ENCODE measurements at places on chromosomes 7 and 10. TPM values are rescaled to one million over a fixed set of nuclear protein-coding genes. Genes with fewer than 3 reads are reported as not detected.

SH2D4B gene
- total RNA-seq: 0.52 TPM

PLEKHS1 gene
- 0.29 TPM for total RNA-seq

- H3K27ac ChIP-seq: no peak overlapping the region
- no peaks in the 10 kb centered on the region for H3K27me3 ChIP-seq
- no peak overlapping the region for H3K4me3 ChIP-seq
- no peaks in the 10 kb centered on the region for H3K36me3 ChIP-seq
- DNase-seq: no peak
Measured at GRCh38 chr7:52209614-52210013, 825.8 kb upstream of the POM121L12 start.

DNA sequence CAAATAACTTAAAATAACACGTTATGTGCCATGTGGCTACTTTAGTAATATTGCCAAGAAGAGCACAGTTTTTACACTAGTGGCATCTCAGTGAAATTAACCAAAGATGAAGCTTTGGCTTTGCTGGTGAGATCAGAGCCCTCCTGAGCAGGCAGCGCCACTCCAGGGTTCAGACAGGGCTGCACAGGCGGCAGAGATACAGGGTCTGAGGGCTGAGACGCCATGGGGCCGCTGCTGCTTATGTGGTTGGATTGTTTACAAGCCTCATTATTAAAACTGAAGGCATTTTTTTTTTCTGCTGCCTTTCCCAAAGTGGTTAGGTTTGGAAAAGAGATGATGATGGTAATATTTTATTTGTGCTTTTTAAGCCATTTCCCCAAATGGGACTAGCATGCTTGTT, 68.8 kb upstream of the DNAJB6 start:
- no peaks in the 10 kb centered on the region for H3K36me3 ChIP-seq
- no peak overlapping the region for H3K27ac ChIP-seq
- no peak for DNase-seq
- no peaks in the 10 kb centered on the region for H3K4me1 ChIP-seq
- no peak overlapping the region for H3K4me3 ChIP-seq

- H3K27ac ChIP-seq: no peak overlapping the region
- no peaks in the 10 kb centered on the region for H3K4me1 ChIP-seq
- no peak overlapping the region for H3K4me3 ChIP-seq
- DNase-seq: no peak
- H3K36me3 ChIP-seq: no peaks in the 10 kb centered on the region
Measured at GRCh38 chr7:95397381-95397780, 1.2 kb upstream of the PON3 start.

- H3K36me3 ChIP-seq: no peaks in the 10 kb centered on the region
- no peak overlapping the region for H3K27ac ChIP-seq
- H3K27me3 ChIP-seq: no peaks in the 10 kb centered on the region
Measured at GRCh38 chr7:86411814-86412213, 231.9 kb upstream of the GRM3 start.

WIPF3 gene
- 2.4 TPM for total RNA-seq

DNA sequence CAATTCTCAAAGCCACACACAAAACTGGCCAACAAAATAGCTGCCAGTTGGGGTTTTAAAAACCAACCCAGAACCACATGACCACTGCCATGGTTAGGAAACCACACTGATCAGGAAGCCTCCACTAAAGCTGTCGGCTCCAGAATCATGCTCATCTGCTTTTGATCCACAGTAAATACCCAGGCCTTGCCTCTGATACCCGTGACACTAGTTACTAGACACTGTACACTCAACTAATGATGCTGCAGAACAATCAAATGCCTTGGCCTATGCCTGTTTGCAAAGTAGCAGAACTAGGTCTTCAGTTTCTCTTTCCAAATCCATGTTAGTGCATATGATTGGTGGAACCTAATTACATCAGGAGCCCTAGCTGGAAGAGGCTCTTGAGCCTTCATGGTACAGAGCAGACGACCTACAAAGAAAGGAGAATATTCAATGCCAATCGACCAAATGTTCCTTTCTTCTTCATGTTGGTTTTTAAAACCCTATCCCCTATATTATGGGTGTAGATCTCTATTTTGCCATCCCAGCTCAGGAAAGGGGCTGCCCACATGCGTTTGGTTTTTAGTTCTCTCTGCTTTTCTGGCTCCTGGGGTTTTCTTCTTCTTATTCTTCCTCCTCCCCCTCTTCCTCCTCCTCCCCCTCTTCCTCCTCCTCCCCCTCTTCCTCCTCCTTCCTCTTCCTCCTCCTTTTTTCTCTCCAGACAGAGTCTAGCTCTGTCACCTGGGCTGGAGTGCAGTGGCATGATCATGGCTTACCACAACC, 76.6 kb downstream of the CNNM2 start:
- peaks cover 2% of the 10 kb centered on the region for H3K4me1 ChIP-seq
- no peak overlapping the region for H3K4me3 ChIP-seq
- H3K27me3 ChIP-seq: no peaks in the 10 kb centered on the region
- no peak for DNase-seq
- H3K36me3 ChIP-seq: no peaks in the 10 kb centered on the region

ELAPOR2 gene
- 23.7 TPM for total RNA-seq

DNA sequence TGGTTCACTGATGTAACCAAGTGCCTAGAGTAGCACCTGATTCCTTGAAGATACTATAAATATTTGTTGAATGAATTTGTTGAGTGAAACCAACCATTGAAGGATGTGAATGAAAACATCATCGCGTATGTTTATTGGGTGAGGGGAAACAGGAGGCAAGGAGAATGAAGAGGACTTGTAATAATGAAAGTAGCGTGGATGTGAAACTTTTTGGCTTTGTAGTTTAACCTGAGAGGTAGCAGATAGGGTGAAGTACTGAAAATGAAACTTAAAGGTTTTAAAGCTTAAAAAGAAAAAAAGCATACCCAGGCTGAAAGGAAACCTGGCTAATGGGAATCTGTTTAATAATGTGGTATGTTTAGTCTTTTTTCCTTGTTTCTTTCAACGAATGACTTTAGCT, 5.2 kb downstream of the CCNY start:
- H3K27ac ChIP-seq: no peak overlapping the region
- H3K36me3 ChIP-seq: no peaks in the 10 kb centered on the region
- no peaks in the 10 kb centered on the region for H3K27me3 ChIP-seq
- no peaks in the 10 kb centered on the region for H3K4me1 ChIP-seq

UCN3 gene
- total RNA-seq: not detected

SCART1 gene
- total RNA-seq: 7.3 TPM

GRCh38 chr7:99839287-99840021, 11.6 kb downstream of the CYP3A43 start:
- no peak overlapping the region for H3K4me3 ChIP-seq
- H3K27ac ChIP-seq: no peak overlapping the region
- no peaks in the 10 kb centered on the region for H3K4me1 ChIP-seq
- H3K27me3 ChIP-seq: no peaks in the 10 kb centered on the region
- H3K36me3 ChIP-seq: no peaks in the 10 kb centered on the region

DNA sequence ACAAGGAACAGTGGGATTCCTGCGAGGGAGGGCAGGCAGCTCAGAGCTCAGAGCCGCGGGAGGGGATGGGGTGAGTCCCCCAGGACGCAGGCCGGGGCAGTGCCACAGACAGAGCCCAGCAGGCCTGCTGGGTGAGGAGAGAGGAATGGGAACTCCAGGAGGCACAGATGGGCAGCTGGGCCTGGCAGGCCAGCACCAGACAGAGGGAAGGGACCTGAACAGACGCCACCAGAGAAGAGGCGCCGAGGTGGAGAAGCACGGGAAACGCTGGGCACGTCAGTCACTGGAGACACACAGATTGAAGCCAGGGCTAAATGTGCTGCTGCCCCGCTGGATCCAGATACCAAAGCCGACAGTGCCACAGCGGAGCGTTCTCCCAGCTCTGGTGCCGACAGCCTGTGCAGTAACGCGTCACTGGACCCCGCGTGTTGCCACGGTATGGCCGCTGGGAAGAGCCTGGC, 225.8 kb downstream of the MAD1L1 start:
- no peaks in the 10 kb centered on the region for H3K4me1 ChIP-seq
- H3K27me3 ChIP-seq: no peaks in the 10 kb centered on the region
- peak; percentile 69 for DNase-seq
- no peak overlapping the region for H3K27ac ChIP-seq
- no peak overlapping the region for H3K4me3 ChIP-seq

DNA sequence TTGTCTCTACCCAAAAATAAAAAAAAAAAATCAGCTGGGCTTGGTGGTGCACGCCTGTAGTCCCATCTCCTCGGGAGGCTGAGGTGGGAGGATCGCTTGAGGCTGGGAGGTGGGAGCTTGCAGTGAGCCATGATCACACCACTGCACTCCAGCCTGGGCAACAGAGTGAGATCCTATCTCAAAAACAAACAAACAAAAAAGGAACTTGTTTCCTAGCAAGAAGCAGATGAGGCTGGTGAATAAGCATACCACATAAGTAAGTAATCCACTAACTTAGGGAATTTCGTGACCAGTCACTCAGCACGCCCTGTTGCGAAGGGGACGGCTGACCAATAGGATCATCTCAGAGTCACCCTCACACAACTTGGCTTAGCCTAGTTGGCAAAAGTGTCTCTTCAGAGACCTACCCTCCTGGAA, 64.6 kb downstream of the CUX1 start:
- no peaks in the 10 kb centered on the region for H3K36me3 ChIP-seq
- H3K4me3 ChIP-seq: no peak overlapping the region
- no peaks in the 10 kb centered on the region for H3K27me3 ChIP-seq
- no peak for DNase-seq
- peak overlapping the region; percentile 90 for H3K27ac ChIP-seq
- peaks cover 2% of the 10 kb centered on the region for H3K4me1 ChIP-seq

- no peak overlapping the region for H3K4me3 ChIP-seq
- no peaks in the 10 kb centered on the region for H3K36me3 ChIP-seq
- no peaks in the 10 kb centered on the region for H3K27me3 ChIP-seq
- H3K27ac ChIP-seq: no peak overlapping the region
- no peak for DNase-seq
- no peaks in the 10 kb centered on the region for H3K4me1 ChIP-seq
Measured at GRCh38 chr7:36216063-36216684, 63.1 kb downstream of the EEPD1 start.

DNA sequence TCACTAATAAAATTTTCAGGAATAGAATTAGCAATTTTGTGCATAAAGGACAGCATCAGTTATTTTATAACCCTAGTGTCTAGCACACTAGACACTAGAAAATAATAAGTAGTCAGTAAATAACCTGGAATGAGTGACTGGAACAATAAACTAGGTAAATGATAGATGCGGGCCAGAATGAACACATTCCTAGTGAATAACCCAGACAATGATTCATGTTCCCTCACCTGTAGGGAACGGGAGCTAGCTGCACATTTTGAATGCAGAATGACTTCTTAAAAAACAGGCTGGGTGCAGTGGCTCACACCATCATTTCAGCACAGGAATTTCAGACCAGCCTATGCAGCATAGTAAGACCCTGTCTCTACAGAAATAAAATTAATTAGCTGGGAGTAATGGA, 3.2 kb upstream of the ATOH7 start:
- H3K27ac ChIP-seq: no peak overlapping the region
- no peaks in the 10 kb centered on the region for H3K36me3 ChIP-seq
- H3K27me3 ChIP-seq: no peaks in the 10 kb centered on the region
- H3K4me3 ChIP-seq: no peak overlapping the region

GRCh38 chr7:155490697-155491628, 33.0 kb downstream of the EN2 start:
- H3K4me1 ChIP-seq: no peaks in the 10 kb centered on the region
- peak overlapping the region; percentile 5 for H3K4me3 ChIP-seq
- no peaks in the 10 kb centered on the region for H3K27me3 ChIP-seq
- no peaks in the 10 kb centered on the region for H3K36me3 ChIP-seq
- DNase-seq: peak; percentile 79
- H3K27ac ChIP-seq: no peak overlapping the region

NACAD gene
- total RNA-seq: 10.0 TPM

DNA sequence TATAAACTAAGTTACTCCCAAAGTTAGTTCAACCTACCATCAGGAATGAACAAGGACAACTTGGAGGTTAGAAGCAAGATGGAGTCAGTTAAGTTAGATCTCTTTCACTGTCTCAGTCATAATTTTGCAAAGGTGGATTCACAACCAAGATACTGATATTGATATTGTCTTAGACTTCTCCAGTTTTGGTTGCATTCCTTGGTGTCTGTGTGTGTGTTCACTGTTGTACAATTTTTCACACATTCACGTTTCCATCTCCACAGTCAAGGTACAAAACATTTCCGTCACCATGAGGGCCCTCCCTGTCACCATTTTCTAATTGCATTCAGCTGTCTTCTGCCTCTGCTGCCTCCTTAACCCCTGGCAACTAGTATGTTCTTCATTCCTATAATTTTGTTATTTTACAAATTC, 41.1 kb downstream of the AKR1E2 start:
- no peaks in the 10 kb centered on the region for H3K36me3 ChIP-seq
- peak overlapping the region; percentile 10 for H3K27ac ChIP-seq
- DNase-seq: no peak
- H3K27me3 ChIP-seq: no peaks in the 10 kb centered on the region

- no peaks in the 10 kb centered on the region for H3K36me3 ChIP-seq
- H3K27ac ChIP-seq: no peak overlapping the region
- H3K27me3 ChIP-seq: no peaks in the 10 kb centered on the region
- no peak for DNase-seq
- H3K4me1 ChIP-seq: no peaks in the 10 kb centered on the region
Measured at GRCh38 chr10:3636356-3637181, 148.4 kb downstream of the KLF6 start.

DNA sequence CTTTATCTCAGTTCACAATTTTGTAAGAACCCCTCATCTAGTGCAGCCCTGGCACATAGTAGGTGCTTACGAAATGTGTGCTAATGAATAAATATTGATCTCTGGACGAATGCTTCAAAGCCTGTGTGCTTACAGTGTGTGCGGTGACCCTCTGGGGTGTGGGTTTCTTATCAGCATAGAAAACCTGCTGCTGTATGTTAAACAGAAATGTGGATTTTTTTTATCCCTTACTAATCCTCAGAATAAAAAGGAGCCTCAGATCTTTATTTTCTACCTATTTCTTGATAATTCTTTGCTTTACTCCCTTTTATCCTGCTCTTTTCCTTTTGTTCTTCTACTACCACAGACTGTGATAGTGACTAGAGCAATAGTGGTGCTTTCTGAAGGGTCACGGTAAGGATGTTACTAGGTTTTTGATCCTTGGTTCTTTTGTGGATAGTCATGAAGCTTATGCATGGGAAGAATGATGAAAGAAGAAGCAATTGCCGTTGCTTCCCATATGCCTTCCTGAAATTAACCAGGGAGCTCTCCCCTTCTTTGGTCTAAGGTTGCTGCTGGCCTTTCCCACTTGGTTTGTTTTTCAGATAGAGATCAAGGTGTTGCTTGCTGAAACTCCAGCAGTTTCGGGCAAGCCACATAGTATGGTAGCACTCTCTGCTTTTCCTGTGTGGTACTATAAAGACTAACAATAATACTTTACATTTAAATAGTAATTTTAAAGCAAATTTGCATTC, 44.7 kb downstream of the SPAG6 start:
- DNase-seq: no peak
- no peak overlapping the region for H3K27ac ChIP-seq
- no peak overlapping the region for H3K4me3 ChIP-seq
- H3K36me3 ChIP-seq: no peaks in the 10 kb centered on the region
- H3K27me3 ChIP-seq: no peaks in the 10 kb centered on the region
- H3K4me1 ChIP-seq: no peaks in the 10 kb centered on the region

GRCh38 chr7:157495177-157495553, 158.4 kb downstream of the DNAJB6 start:
- no peak overlapping the region for H3K27ac ChIP-seq
- peaks cover 2% of the 10 kb centered on the region for H3K27me3 ChIP-seq
- no peaks in the 10 kb centered on the region for H3K4me1 ChIP-seq
- no peaks in the 10 kb centered on the region for H3K36me3 ChIP-seq
- H3K4me3 ChIP-seq: no peak overlapping the region

GRCh38 chr10:95477175-95477520, 84.0 kb downstream of the SORBS1 start:
- H3K27ac ChIP-seq: peak overlapping the region; percentile 100
- H3K4me3 ChIP-seq: no peak overlapping the region
- DNase-seq: no peak
- no peaks in the 10 kb centered on the region for H3K27me3 ChIP-seq
- H3K36me3 ChIP-seq: no peaks in the 10 kb centered on the region

Measured in aorta (tissue), 5 donors.